ENCODE measurements at places on chromosomes 11 and 22.

GRCh38 chr11:123653827-123654565 lies 428 bp downstream of the SCN3B start:
- DNase-seq, result no peak

GRCh38 chr22:47337161-47337621 lies 574.7 kb downstream of the TBC1D22A start:
- no peak for DNase-seq

GRCh38 chr11:106087815-106088435 lies 10.5 kb downstream of the AASDHPPT start:
- peak; percentile 30 for DNase-seq

- no peak for DNase-seq
Measured at GRCh38 chr22:49331878-49332277, 495.8 kb downstream of the BRD1 start.

DNA sequence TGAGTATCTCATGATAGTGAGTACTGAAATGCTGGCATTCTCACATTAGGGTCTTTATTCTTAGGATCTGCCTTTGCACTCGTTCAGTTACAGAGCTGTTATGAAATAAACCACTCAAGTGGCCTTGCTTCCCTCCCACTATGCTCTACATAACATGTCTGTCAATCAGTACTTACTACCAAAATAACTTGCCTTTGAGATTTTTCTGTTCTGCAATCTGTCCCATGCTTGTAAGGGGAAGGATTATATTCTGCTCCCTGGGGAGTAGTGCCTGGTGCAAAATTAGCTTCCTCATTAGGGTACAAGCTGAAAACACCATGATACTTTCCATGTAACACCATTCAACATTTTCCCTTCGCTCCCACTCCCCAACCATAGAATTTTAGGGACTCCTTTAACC lies 1.9 kb upstream of the GRAP2 start:
- DNase-seq, result no peak

- no peak for DNase-seq
Measured at GRCh38 chr11:111549196-111549868, 8.8 kb downstream of the LAYN start.

GRCh38 chr22:35846804-35847203 lies 129.1 kb downstream of the APOL5 start:
- no peak for DNase-seq

- peak; percentile 65 for DNase-seq
Measured at GRCh38 chr22:44080936-44081861, 57.1 kb downstream of the PARVB start.

DNA sequence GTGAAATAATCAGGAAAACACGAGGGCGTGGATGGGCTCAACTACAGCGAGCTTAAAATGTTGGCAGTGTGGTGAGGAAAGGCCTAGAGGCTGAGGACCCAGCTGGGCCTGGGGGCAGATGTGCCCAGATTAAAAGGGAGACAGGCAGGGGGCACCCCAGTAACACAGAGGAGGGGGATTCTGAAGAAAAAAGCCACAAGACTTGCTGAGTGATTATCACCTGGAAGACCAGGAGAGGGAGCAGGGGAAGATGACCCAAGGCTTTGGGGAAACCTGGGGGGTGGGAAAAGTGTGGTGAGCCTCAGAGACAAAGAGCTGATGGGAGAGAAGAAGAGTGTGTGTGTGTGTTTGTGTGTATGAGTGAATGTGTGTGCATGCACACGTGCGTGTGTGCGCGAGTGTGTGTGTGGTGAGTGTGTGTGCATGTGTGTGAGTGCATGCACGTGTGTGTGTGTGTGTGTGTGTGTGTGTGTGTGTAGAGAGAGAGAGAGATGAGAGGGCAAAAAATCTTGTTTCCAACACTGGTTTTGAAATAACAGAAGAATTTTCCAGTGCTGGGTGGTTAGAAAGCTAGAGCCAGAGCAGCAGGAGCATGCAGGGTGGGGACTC lies 500.5 kb downstream of the BUD13 start:
- no peak for DNase-seq

DNA sequence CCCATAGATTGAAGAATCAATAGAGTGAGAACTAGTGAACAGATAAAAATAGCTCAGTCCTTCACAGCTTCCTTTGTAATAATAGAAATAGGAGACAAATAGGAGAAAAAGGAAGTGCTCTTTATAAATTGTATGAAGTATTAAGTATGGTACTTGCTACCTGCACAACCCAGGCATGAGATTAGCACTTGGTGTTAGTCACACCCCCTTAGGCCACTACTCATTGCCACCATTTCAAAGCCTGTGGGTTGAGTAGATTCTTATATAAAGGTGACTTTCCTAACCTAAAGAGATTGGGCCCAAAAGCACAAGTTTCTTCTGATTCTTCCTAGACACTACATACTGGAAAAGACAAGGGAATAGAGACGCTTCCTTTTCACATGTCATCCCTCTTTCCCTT lies 37.7 kb upstream of the ADORA2A start:
- no peak for DNase-seq

- no peak for DNase-seq
Measured at GRCh38 chr22:24178502-24179440, 2.5 kb upstream of the SUSD2 start.

Data from stimulated activated CD4-positive, alpha-beta T cell treated with anti-CD3 and anti-CD28 coated beads, Interleukin-4, amount 100 ng/mL, for 4 hours (primary cell).